ENCODE measurements at places on chromosomes 1 and 21.

DNA sequence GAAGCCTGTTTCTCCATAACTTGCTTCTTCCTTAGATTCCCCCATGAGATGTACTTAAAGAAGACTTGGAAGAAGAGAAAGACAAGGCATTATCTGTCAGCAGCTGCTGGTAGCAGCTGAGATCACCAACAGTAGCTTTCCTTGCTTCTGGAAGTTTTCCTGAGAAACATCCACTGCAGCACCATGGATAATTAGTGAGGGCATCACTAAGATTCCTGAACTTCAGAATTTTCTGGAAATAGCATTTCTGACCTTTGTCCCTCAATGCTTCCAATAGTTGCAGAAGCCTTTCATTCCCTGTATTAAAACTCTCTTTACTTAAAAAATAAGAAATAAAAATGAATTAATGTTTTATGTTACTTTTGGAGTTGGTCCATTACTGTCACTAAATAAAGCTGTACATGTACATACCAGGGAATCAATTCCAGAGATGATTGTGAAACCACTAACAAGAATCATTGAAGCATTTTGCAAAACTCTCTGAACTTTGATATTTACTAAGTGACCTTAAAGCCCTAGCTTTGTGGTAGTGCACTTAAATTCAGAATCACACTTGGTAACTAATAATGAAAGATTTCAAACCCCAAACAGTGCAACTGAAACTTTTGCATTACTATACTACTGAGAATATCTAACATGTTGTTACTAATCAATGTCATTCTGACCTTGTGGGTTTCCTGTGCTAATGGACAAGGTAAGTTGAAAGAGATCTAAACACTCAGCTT is at the start of gene CFHR4:
Gene CFHR4, plus strand, starts transcription at position 538 of the 725 bp plus-strand sequence. Its CDS starts 99 bp downstream, at position 637.
- DNase-seq: no peak

DNA sequence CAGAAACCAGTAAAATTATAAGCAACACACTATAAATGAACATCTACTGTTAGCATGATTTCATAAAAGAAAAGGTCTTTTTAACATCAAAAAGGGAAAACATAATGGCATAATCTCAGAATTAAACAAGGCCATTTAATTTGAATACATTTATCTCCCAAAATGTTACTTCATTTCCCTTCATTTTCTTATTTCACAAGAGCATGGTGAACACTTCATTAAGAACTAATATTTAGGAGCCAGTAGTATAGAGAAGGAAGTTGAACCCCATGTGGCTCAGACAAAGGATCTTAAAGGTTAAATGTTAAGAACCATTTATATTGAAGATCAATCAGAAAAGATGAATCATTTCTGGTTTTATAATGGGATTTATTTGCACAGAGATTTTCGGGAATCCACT is 981.7 kb downstream of the TTLL7 start:
- DNase-seq: no peak

- DNase-seq: no peak
These were observed 547.8 kb downstream of the NPHP4 start for GRCh38 chr1:5444396-5444795.

- no peak for DNase-seq
These were observed 3.6 kb upstream of the CASQ1 start for GRCh38 chr1:160186729-160187128.

- peak; percentile 83 for DNase-seq
These were observed 17.5 kb upstream of the VSIG8 start for GRCh38 chr1:159879977-159880376.
